ENCODE measurements at places on chromosomes 2 and 18.

GRCh38 chr18:12038082-12038638 lies 55.5 kb upstream of the ANKRD62 start:
- DNase-seq, result no peak

GRCh38 chr2:137924019-137924418 lies 40.3 kb upstream of the HNMT start:
- no peak for DNase-seq

DNA sequence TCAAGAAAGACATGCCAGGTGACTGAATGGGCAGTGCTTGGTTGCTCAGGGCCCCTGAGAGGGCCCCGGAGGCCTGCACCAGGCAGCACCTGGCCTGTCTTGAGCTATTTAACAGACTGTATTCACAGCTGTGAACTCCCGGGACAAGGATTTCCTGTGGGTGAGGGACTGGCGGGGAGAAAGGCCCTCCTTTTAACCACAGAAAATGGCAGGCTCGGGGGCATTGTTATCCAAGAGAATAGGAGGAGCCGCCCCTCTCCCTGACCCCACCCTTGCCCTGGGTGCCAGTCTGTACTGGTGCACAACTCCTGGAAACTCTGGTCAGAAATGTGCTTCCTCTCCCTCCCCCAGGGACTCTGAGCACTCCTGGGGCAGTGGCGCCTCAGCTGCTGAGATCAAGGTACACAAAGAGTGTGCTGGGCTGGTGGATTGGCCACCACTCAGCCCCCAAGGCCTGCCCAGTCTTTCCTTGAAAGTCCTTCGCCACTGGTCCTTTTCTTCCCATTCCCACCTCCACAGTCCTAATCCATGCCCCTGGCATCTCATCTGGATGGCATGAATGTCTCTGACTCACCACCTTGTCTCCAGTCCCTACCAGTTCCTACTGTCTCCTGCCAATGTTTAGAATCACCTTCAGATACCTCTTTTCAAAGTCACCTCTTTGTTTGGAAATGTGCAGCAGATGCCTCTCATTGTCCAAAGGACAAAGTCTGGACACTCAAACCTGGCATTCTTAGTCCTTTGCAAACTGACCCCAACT lies 19.6 kb upstream of the EPAS1 start:
- DNase-seq, result no peak

GRCh38 chr2:114724454-114724853 lies 282.0 kb downstream of the DPP10 start:
- no peak for DNase-seq

DNA sequence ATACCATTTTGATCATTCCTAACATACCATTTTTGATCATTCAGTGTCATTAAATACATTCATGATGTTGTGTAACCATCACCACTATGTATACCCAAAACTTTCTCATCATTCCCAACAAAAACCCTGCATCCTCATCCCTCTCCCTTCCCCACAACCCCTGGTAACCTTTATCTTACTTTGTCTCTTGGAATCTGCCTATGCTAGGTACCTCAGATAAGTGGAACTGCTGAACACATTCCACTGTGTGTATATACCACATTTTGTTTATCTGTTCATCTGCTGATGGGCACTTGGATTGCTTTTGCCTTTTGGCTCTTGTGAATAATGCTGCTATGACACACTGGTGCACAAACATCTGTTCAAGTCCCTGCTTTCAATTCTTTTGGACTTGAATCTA lies 83.8 kb upstream of the TFCP2L1 start:
- no peak for DNase-seq

- DNase-seq, result peak; percentile 29
These were observed 96.5 kb upstream of the SERTAD2 start for GRCh38 chr2:64750001-64750816.

DNA sequence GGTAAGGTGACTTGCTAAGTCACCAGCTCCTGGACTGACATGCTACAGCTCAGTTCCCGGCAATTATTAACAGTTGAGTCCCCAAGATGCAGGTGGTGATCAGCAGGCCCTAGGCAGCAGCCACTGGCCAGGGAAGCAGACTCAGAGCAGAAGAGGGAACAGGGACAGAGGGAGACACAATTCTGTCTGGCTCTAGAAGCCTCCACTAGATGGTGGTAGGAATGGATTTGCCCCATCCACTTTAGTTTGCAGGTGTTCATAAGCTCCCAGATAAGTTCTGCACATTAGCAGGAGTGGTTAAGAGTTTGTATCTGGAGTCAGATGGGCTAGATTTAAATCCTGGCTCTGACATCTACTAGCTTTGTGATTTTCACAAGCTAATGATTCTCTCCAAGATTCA lies 25.5 kb upstream of the SLC1A4 start:
- no peak for DNase-seq

- no peak for DNase-seq
These were observed 100.0 kb upstream of the CDCA7 start for GRCh38 chr2:173254659-173255058.

All from progenitor cell of endocrine pancreas (in vitro differentiated cells).